ENCODE measurements at places on chromosomes 7 and 10.

DNA sequence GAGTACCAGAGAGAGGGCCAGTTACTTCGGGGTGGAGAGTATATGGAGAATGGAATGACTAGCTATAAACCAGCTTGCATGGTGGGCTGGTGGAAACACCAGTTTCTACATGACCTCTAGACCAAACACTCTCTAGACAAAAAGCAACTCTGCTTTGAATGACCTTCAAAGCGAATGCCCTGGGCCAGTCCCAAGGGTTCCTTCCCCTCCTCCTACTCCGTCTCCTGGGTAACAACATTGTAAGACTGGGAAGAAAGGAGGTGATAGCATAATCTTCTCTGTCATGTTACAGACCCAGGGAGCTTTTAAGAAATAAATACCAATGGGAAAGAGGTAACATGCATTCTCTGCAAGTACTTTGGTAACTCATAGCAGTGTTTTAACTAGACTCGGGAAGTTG, 7.4 kb downstream of the HK1 start:
- no peak for DNase-seq

- peak; percentile 23 for DNase-seq
Observed at GRCh38 chr7:82740246-82740848, 296.8 kb upstream of the CACNA2D1 start.

DNA sequence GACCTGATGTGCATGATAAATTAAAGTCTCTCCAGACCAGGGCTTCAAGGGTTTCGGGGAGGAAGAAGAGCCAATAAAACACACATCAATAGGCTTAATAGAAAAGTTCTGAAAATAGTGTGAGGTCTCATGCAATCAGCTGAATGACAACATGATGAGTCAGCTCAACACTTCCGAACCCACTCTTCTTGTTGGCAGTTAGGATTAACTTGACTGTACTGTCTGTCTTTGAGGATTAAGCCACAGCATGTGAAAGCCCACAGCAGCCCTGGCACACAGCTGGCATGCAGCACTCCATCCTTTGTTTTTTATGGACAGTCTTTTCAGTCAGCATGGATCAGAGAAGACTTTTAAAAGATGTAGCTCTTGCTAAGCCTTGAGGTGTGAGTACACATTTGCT, 526.9 kb upstream of the VSTM2A start:
- no peak for DNase-seq

DNA sequence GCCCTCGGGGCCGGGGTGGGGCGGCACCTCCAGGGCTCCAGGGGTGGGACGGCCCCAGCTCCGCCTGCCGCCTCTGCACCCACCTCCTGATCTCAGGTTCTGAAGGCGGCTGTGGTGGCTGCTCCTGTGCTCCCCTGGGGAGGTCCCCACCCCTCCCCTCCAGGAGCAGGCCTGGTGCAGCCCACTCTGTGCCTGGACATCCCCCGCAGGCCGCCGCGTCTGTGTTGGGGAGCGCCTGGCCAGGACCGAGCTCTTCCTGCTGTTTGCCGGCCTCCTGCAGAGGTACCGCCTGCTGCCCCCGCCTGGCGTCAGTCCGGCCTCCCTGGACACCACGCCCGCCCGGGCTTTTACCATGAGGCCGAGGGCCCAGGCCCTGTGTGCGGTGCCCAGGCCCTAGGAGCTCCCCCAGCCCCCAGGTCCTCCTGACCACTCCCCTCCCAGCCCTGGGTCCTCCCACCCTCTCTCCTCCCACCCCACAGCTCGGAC, 5.5 kb downstream of the CYP2W1 start:
- no peak for DNase-seq

DNA sequence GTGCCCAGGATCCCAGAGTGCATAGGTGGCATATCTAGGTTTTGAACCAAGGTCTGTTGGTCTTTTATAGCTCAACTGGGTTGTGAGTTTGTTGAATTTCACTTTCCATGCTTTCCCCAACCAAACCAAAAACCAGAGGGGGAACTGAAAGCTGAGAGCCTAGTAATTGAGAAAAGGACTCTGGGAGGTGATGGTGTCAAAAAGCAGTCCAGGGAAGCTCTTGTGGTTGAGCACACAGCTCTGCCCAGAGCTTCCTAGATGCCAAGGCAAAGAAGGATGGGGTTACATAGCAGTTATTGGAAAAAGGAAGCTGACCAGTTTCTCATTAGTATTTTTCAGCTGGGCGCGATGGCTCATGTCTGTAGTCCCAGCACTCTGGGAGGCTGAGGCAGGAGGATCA, 9.9 kb downstream of the POR start:
- no peak for DNase-seq

- no peak for DNase-seq
Observed at GRCh38 chr10:93628858-93629257, 16.5 kb downstream of the PDE6C start.

DNA sequence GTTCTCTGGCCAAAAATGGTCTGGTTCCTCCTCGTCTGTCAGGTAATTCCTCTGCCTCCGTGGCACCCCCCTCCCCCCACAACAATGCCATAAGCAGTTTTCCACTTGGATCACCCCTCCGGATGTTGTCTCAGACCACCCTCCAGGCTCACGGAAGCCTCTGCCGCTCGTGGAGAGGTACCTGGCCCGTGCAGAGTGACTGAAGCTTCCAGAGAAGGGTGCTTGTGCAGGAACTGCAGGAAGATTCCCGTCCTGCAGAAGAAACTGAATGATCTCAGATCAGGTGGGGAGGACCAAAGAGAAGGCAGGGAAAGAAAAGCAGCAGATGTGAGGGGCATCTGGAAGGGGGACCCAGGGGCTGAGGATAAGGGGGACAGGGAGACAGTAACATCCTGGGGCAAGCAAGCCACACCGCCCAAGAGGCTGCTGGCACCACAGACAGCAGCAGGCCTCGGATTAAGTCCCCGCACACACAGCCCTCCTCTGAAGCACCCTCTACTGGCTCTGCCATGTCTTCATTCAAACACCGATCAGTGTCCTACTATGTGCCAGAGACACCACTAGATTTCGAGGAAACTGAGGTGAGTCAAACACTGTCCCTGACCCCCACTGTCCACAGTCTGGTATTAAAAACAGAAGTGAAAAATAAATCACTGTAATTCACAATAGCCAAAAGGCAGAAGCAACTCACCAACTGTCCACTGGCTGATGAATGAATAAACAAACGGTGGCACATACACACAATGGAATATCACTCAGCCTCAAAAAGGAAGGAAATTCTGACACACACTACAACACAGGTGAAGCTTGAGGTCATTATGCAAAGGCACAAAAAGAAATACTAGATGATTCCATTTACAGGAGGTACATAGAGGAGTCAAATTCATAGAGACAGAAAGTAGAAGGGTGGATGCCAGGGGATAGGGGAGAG, 26.4 kb downstream of the KIAA1549 start:
- no peak for DNase-seq

DNA sequence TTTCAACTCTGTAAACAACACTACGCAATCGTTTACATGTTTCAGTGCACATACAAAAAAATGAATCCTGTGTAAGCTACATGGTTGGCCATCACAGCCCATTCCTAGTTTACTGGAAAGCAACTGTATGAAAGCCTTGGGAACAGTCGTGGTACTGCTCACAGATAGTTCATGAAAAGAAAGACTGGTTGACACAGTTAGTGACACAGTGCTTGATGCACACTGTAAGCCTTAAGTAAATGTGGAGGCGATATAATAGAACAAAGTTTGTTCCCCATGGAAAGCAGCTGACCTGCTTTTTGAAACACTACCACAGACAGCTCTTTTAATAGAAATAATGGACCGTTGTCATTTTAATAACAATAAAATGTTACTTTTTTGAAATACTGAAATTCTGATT, 5.1 kb downstream of the CACNA2D1 start:
- no peak for DNase-seq

DNA sequence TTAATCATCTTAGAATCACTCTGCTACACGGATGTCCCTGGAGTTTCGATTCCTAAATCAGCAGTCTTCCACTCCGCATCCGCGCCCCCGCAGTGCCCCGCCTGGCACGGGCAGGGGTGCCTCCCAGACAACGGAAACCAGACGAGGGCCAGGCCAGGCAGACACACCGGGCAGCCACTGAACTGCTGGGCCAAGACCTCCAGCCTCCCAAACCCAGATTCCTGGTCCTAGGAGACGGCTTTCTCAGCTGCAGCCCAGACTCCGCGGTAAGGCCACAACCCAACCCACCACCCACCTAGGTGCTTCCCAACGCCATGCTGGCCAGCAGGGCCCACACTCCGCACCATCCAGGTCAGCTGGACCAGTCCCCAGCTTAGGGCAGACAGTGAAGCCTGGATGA, 33.2 kb downstream of the MAD1L1 start:
- DNase-seq = no peak

GRCh38 chr10:14262836-14263425, 67.8 kb downstream of the FRMD4A start:
- DNase-seq = no peak

- DNase-seq = no peak
Observed at GRCh38 chr10:61028861-61029361, 84.9 kb upstream of the RHOBTB1 start.

DNA sequence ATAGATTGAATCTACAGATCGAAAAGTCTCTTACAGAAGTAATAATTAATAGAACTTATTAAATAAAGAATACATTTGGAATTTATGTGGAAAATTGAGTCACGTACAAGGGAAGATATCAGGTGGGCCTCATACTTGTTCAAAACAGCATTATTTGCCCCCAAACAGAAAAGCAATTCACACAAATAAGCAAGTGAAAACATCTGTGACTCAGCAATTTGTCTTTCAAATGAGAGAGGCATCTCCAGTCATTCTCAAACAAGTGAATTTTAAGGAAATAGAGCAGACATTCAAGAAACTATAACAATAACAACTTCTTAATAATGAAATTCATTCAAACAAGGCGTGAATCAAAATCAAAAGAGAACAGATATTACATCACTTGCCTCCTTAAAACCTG, 50.1 kb downstream of the SEMA3A start:
- no peak for DNase-seq

- no peak for DNase-seq
Observed at GRCh38 chr7:15802425-15802824, 115.9 kb upstream of the MEOX2 start.

GRCh38 chr10:91298224-91298871, 77.9 kb downstream of the PCGF5 start:
- DNase-seq = peak; percentile 79

DNA sequence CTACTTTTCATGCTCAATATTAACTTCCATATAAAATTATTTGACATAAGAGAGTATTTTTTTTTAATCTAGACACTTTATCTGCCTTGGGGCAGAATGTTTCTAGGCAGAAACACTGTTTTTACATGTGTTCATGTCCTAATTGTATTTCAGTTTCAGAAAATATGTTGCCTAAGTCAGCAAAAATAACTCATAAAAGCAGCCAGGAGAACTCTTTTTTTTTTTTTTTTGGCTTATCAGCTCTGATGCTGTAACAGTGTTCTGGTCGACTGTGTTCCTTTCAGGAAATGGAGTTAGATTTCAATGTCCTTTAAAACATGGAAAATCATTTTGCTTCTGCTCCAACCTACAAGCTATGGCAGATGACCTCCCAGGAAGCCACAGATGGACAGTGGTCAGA, 63.2 kb upstream of the OPALIN start:
- no peak for DNase-seq

GRCh38 chr7:122136078-122136477, 8.0 kb downstream of the AASS start:
- DNase-seq = no peak

GRCh38 chr10:71216751-71217265, 4.4 kb downstream of the UNC5B start:
- no peak for DNase-seq

- no peak for DNase-seq
Observed at GRCh38 chr7:32018845-32019578, 51.2 kb downstream of the PDE1C start.

GRCh38 chr10:117723343-117723742, 180.8 kb downstream of the EMX2 start:
- DNase-seq = no peak

DNA sequence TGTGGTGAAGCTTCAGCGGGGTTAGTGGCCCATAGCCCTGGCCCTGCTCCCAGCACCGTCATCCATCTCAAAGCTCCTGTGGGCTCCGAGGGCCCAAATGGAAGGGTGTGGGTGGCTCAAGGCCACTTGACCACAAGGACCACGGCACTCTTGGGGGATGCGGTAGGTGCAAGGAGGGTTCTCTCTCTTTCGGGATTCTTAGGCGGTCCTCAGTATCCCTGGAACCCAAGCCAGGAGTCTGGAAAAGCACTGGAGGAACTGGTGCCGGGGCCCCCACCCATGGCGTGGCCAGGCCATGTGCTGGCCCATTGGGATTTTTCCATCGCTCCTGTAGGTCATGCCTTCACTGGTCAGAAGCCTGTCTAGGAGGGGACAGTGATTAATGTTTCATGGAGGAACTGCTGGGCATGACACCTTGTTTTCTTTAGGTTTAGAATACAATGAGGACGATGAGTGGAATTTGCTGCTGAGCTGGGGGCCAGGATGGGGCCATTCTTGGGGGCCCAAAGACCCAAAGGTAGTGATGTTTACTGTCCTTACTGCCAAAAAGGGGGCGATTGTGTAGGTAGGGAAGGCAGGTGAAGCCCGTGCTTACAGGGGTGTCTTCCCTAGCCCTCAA, 16.7 kb downstream of the AQP1 start:
- no peak for DNase-seq

DNA sequence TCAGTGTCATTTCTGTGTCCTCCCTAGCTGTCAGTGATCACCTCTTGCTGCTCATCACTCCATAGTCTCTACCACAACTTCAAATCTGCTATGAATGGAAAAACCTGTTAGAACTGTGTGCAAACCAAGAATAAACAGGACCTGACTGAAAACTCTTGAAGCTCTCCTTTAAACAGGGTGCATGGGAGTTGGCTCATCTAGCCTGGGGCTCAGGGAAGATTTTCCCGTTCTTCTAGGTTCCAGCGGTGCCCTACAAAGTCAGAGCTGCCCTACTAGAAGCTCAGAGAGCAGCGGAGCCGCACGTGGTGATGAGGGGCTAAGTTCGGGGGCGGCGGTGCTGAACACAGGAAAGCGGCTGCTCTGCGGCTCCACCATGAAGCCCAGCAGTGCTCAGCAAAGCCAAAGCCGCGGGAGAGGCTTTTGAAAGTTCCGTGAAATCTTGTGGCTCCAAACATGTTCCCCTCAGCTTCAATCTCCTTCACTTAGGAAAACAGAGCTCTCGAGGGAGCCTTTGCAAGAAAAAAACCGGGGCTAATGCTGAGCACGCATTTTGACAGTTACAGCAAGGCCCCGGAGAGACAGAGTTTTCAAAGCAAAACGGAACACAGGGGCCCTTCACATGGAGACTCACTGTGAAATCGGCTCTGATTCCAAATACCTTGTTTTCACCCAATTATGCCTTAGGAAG, 30.5 kb downstream of the RGS10 start:
- no peak for DNase-seq

- DNase-seq = no peak
Observed at GRCh38 chr7:141866974-141867373, 25.7 kb upstream of the PRSS37 start.

- no peak for DNase-seq
Observed at GRCh38 chr7:23115991-23116390, 10.4 kb downstream of the KLHL7 start.

DNA sequence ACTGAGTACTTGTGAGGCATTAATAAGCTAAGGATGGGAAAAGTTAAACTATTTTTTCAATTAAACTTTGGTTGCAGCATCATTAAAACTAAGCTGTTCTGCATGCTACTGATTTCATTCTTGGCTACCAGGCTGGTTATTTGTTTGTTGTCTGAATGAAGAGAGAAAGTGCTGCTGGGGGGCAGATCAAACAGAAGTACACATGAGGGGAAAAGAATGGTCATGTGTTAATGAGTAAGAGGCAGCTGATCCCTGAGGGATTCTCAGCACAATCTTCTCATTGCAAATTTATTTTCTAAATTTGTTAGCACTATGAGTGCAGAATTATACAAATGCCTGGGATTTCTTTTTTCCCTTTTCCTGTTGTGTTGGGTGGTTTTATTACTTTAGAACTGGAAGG, 213.2 kb upstream of the HPS1 start:
- no peak for DNase-seq

GRCh38 chr10:63582690-63583089, 61.5 kb downstream of the REEP3 start:
- no peak for DNase-seq
